ENCODE measurements at places on chromosomes 3 and 15.

DNA sequence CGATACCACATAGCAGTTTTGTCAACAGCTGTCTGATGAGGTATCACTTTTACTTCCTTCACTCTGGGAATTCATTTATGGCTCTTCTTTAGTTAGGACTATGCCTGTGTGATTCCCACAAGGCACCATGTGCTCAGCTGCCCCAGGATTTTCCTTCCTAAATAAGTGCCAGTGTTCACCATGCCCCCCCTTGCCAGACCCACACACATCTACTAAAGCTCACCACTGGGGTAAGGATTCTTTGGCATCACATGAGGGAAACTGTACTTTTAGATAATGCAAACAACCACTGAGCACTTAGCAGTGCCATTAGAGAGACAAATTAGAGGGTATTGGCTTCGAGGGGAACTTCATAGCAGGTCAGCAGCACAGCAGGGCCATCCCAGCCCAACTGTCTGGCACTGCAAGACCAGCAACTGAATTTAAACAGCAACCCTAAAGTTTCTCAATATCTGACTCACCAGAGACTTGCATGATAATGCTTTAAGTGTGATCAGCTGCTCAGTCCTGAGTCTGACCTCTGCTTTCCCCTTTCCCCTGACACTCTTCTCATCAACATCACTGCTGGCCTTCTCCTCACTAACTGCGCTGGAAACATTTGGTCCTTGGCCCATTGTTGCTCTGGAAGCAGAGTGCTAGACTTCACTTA lies 114.3 kb downstream of the STAC start:
- no peak for DNase-seq

DNA sequence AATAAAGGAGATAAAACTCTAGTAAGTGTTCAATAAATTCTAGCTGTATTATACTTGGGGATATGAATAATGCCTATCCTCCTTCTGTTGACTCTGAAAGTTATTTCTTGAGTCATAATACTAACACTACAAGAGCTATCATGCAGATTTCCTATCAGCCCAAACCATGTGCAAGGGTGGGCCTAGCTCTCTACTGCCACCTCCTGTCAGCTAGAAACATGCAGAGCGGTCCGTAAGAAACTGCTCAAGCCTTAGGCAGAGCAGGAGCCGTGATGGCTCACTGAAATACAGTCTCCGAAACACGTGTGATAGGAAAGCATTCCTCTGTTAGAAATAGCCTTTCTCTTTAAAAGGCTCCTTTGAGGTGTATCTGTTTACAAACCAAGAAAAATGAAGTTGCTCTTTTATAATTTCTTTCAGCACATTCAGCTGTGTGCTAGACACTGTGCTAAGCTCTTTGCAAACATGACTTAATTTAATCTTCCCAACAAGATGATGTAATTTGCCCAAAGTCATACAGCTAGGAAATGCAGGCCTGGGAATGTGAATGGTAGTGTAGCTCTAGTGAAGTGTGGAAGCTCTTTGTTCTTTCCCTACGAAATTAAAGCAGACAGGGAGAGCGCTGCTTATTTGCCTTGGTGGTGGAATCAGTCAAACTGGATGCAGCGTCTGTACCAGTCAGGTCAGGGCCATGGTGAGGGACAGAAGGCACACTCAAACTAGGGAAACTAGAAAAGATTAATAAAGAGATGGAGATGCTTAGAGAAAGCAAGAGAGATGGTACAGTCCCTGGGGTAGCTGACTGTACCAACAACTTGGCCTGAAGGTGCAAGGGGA lies 43.1 kb downstream of the MTHFS start:
- DNase-seq, result peak; percentile 57

- DNase-seq, result no peak
Measured at GRCh38 chr15:29880341-29880740, 58.1 kb upstream of the TJP1 start.

DNA sequence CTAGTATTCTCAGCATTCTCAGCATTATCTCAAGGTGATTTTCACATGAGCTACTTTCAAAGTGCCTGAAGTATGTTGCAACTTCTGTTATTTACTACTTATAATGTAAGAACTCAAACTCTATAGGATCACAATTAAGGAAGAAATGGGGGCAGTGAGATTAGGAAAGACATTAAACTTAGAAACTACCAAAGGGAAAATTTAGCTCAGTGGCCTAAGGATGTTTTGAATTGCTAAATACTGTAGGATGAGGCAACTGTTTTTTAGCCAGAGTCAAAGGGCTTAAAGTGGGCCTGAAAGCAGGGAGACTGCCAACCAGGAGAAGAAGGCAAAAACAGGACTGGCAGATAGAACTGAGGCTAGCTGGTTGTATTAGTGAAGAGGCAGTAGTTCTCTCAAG lies 55.5 kb upstream of the MBNL1 start:
- DNase-seq, result no peak

- DNase-seq, result no peak
Measured at GRCh38 chr3:111311126-111311525, 230.9 kb upstream of the CD96 start.

DNA sequence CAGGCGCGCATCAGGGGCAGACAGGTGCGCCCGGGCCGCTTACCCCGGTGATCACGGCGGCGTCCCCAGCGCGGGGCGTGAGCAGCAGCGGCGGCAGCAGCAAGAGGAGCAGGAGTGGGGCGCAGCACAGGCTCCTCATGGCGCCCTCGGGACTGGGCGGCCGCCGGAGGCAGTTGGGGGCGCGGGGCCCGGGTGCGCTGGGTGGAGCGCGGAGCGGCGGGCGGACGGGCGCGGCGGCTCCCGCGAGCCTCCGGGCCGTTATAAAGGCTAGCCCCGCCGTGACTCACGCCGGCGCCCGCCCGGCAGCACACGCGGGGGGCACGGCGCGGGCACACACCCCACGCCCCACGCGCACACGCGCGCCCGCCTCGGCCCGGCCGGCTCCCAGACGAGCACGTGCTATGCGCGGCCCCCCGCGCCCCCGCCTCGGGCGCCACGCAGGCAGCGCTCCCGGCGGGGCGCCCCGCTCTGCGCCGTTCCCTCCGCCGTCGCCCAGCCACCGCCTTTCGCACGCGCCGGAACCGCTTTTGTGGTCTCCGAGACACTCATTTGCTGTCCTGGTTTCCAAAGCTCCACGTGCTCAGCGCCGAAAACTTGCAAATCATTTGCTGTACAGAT lies at the start of gene PROK2:
TSS of gene PROK2 (minus strand) at position 235 of the 618 bp plus-strand sequence. CDS start at position 139, 96 bp downstream.
- no peak for DNase-seq

GRCh38 chr3:54777141-54777540 lies 150.7 kb downstream of the LRTM1 start:
- DNase-seq, result no peak

GRCh38 chr3:15831927-15832326 lies 34.1 kb upstream of the ANKRD28 start:
- no peak for DNase-seq

DNA sequence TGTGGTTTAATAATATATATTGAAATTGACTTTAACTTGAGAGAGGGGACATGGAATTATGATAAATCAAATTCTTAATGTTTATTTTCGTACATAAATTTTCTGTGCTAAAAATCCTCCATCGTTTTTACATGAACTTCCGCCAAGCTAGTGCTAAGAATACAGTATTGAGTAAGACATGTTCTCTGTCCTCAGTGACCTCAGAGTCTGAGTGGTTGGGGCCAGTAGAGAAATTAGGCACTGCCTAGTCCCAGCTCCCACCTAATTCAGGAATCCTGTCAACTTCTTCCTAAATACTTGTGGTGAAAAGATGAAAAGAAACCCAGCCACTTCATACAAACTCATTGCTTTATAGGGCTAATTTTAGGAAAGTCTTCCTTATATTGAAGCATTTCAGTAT lies 110.3 kb downstream of the PPP2R3A start:
- DNase-seq, result no peak

DNA sequence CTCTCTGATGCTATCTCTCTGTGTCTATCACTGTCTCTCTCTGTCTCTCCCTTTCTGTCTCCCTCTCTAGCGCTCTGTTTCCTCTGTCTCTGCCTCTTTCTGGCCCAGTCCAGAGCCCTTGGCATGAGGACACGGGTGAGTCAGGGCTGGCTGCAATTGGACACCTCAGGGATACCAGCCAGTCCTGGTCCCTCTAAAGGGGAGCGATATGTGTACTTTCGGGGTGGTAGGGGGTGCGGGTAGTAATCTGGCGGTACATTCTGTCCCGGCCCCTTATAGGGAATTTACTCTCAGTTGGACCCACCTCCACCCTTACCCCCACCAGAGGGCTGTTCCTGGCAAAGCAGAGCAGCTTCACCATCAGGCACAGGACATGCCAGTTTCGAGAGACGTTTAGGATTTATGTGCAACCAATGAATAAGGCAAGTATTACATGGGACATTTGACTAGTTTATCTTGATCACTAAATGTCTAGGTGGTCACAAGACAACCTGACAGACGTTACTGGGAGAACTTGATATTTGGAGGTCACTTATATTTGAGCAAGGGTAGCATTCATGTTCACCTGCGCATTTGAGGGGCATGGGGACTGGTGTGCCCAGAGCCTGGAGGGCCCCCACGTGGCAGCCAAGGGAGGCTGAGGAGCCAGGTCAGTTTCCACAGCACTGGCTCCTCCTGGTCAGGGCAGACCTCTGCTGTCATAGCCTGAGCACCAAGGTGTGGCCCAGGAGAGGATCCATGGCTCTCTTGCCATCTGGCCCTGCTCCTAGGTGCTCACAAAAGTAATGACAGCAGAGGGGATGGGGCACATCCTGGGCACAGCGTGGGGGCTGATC lies 256.1 kb downstream of the PLCL2 start:
- DNase-seq, result no peak

- no peak for DNase-seq
Measured at GRCh38 chr15:69172847-69173246, 12.4 kb downstream of the GLCE start.

DNA sequence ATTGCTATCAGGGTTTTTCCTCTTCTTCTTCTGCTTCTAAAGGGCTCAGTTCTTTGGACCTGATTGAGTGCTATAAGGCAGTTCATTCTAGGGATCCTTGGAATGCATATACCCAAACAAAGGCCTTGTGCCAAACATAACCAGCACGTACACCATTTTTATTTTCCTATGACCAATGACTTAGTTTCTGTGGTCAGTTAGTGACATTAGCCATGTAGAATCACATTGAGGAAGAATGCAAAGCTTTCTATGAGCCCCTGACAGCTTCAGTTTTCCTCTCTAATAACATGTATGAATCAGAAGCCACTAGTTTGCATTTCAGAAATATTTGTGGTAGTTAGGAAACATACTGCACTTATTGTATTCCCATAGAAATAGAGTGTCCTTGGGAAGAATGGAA lies 240.0 kb downstream of the THRB start:
- DNase-seq, result no peak

DNA sequence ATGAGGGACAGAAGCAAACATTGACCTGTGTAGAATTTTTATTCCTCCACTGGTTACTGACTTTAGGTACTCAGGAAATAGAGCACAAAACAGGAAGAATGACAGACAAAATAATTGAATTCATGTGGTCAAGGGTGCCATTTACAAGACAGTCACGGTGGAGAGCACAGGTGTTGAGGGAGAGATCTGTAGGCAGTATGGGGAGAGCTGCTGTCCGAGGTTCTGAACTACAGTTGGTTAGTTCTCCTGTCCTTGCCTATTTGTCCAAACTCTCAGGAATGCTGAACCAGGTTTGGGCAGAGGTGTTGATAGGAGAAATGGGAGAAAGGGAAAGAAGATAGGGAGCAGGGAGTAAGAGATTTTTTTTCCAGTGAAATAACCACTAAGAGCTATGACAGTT lies 178.5 kb upstream of the ZBTB20 start:
- no peak for DNase-seq

GRCh38 chr3:125214738-125215137 lies 2.2 kb upstream of the SLC12A8 start:
- DNase-seq, result no peak

GRCh38 chr3:166860217-166860616 lies 519.9 kb downstream of the ZBBX start:
- DNase-seq, result no peak

GRCh38 chr3:151875759-151876158 lies 2.3 kb downstream of the SUCNR1 start:
- DNase-seq, result no peak

DNA sequence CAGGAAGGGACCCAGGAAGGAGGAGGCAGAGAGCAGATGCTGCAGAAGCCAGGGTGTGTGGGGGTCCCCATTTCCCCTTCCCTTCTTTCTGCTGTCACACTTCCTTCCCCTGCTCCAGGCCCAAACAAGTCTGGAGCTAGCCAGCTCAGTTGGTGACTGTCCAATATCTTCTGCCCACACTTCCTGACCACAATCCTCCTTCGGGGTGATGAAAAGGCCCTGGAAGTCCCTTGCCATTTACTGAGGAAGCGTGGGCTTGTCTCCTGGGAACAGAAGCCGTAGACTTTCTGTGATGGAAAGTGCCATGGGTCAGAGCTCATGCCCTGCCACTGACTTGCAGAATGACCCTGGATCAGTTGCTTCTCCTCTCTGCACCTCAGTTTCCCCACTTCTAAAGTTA lies 39.0 kb downstream of the ANAPC13 start:
- DNase-seq, result no peak

DNA sequence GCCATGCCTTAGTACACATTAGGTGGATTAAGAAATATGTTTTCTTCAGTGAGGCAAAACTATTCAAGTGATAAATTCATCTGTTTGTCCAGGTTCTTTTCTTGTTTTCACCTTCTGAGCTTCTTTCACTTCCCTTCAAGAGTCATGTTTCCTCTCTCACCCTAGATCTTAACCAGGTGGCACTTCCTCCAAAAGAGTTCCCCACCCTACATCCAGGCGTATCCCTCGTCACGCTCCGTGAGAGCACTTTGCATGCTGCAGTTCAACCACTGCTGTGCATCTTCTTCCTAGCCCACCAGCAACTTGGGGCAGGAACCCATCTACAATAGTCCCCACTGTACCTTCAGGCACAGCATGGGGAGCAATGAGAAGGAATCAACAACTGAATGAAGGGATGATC lies 28.9 kb downstream of the OSBPL10 start:
- DNase-seq, result no peak

DNA sequence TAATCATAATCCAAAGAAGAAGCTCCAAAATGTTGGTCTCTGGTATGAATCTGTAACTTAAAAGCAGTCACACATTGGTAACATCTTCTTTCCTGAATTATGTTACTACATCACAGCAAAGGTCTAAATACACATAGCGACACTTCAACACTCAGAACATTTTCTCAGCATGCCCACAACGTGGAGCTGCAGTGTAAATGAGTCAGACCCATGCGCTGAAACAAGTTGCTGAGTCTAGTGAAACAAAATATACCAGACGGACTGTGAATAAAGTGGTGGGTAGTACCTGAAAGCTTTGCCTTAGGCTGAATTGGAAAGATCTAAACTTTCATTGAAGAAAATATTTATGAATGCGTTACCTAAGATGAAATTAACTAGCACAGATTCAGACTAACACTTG lies 33.2 kb upstream of the GOLGA8B start:
- DNase-seq, result peak; percentile 12

DNA sequence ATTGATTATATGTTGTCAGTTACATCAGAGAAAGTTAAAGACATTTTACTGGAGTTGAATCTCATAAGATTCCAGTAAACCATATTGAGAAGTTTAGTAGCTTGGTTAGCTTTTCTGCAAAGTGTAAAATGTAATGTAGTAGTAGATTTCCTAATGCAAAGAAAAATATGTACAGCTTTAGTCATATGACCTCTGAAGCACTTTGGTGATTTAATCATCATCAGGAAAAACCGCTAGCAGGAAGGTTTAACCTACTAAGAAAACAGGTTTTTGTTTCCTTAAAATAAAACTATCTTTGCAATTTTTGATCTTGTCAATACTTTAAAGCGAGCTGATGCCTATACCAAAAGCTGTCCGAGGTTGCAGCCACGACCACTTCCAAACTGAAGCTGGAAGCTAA lies 364.6 kb upstream of the ZNF385D start:
- no peak for DNase-seq

Measured in HTR-8/SVneo (cell line).